Activated CD8-positive, alpha-beta memory T cell treated with anti-CD3 and anti-CD28 coated beads for 4 hours (primary cell): ENCODE measurements at places on chromosomes 7 and 10.

- DNase-seq = no peak
Observed at GRCh38 chr7:141227454-141227853, 153.6 kb downstream of the TMEM178B start.

DNA sequence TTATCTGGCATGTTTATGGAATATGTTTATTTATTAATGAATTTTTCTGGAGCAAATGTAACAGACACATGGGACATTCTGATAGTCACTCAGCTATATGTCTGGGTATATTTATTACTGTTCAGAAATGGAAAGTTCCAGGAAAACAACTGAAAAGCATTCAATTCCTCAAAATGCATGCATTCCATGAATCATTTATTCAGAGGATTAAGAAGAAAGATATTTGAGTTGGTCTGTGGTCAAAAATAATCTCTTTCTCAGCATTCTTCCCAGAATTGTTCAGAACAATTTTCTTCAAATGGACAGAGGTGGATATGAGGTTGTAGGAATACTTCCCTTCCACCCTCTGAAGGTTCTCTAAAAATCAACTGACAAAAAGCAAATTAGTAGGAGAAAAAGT lies 97.6 kb upstream of the ITGB1 start:
- no peak for DNase-seq

DNA sequence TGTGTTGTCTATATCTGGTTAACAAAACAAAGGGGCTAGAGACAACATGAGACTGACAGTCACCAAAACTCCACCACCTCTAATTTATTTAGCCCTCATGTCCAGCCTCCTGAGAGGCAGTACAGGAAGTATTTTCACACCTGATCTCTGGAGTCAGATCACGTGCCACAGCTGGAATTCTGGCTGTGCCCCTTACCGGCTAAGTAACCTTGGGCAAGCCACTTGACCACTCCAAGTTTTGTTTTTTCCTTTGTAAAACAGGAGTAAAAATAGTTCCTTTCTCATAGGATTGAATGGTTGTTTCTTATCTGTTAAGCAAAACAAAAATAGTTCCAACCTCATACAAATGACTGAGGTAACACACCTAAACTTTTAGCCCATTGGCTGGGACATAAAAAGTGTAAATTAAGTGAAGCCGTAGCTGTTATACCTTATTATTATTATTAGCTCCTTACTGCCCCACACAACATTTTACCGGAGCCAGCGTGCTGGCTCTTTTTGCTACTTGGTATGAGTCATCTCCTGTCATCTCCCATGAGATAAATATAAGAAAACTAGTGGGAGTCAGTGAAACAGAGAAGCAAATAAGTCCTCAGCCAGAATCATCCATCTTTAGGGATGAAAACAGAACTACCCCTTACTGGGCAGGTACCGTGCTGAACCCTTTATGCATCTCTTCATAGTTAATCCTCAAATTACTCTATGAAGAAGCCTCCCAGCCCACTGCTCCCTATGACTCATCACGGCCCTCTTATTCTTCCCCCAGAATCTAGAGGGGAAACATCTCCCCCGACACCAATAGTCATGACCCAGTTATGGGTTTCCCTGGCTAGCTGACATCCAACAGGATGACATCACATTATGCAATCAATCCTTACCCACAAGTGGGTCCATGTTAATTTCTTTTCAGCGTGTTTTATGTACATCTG lies 44.9 kb downstream of the PPP1R3C start:
- DNase-seq = no peak

DNA sequence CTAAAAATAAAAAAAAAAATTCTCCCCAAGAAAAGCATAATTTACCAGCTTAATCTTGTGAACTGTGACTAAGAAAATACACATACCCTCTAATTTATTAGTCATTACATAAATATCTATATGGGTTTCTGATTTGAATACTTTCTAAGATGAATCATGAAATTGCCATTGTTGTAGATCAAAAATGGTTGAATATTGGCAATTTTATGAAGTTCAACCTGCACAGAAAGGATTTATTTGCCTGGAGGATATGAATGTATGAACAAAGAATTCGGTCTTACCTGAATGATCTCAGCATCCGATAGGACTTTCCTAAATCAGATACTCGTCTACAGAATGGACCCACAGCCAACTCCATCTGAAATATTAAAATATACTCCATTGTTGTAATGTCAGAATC lies 61.5 kb downstream of the HBP1 start:
- no peak for DNase-seq

DNA sequence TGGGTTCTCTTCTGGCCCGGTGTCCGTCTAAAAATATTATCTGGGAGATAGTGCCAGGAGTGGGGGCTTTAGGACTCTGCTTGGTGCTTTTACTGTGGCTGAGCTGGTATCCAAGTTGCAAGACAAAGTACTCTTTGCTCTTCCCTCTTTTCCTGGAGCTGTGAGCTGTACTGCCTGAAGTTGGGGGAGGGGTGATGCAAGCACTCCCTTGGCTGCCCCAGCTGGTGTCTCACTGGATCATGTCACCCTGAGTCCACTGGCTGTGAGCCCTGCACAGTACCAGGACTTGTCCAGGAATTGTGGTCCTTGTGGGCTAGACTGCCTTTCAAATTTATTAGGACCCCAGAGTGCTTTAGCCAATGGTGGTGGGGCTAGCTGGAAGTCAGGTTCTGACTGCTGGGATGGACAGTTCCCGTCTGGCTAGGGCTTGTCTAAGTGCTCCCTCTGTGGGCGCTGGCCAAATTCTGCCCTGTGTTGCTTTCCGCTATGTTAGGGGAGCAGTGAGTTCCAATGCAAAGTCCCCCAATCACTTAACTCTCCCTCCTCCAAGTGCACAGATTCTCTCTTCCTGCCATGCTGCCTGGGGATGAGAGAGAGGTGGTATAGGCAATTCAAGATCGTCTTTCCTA lies 13.1 kb downstream of the CC2D2B start:
- DNase-seq = no peak

DNA sequence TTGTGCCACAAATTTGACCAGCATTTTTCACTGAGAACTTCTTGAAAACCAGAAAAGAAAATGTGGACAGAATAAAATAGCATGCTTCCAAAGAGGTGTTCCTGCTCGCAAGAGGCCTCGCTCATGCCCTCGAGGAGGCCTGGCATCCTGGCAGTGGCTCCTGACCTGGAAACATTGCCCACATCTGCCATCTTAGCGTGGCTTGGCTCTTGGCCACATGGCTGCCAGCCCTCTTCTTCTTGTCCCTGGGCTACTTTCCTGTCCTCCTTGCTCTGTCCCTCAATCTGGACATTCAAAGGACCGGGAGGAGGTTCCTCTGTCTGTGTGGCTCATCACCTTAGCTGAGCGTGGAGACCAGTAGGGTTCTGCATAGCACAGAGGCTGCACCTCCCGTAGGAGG lies 131.6 kb upstream of the TMEM72 start:
- no peak for DNase-seq
